ENCODE measurements at places on chromosomes 6 and 20. TPM values are rescaled to one million over a fixed set of nuclear protein-coding genes. Genes with fewer than 3 reads are reported as not detected.
A peak's percentile ranks its signal among the peaks of the same experiment; 100 is the strongest.

Gene PTGIS
- not detected for polyA plus RNA-seq

Gene ATXN1
- 19.2 TPM for polyA plus RNA-seq

Gene GPANK1
- polyA plus RNA-seq, result 23.7 TPM

Gene OPRM1
- polyA plus RNA-seq, result not detected

Gene DEFB112
- polyA plus RNA-seq, result not detected

Gene LRRC1
- 0.38 TPM for polyA plus RNA-seq

Gene CD40
- polyA plus RNA-seq, result 7.2 TPM

Gene TMEM200A
- polyA plus RNA-seq, result 0.40 TPM

Gene FOXC1
- not detected for polyA plus RNA-seq

Gene BPIFB2
- not detected for polyA plus RNA-seq

Gene FAM209B
- polyA plus RNA-seq, result not detected

Gene PHF1
- 72.2 TPM for polyA plus RNA-seq

Gene LY86
- polyA plus RNA-seq, result 1.5 TPM

Gene ARHGAP40
- not detected for polyA plus RNA-seq

- DNase-seq, result no peak
These were observed 277.2 kb upstream of the HSF2 start for GRCh38 chr6:122122202-122122601.

DNA sequence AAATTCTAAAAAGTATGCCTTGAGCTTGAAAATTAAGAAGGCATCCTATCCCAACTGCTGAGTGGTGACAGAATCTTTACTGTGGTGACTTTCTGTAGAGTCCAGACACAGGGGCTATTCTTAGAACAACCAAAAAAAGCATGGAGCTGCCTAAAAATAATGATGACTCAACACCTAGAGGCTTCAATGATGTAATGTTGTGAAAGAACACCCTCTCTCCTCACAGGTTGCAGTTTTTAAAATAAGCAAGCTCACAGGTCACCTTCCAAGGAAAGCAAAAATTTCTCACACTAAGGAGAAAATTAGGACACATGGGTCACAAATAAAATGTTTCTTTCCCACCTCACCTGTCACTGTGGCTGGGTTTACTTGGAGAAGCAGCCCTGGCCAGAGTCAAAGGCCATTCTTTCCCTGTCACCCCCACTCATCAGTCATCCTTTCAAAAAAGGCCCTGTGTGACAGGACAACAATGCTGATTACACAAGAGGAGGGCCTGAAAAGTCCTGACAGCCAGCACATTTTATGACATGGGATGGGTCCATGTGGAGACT is 53.5 kb downstream of the RCAN2 start:
- DNase-seq, result no peak

DNA sequence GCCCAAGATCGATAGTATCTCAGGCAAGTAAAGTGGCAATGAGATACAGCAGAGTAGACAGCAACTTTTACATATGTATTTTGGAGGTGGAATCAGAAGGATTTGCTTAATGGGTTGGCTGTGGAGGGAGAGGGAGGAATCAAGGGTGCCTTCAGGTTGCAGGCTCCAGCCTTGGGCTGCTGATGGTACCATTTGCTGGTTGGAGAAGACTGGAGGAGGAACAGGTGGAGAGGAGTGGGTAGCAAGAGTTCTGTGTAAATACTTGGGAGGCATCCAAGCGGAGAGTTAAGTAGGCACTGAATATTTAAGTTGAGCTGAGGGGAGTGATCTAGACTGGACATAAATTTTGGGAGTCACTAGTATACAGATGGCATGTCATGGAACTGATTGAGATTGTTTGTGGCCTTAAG is 5.2 kb downstream of the BICRAL start:
- no peak for DNase-seq

DNA sequence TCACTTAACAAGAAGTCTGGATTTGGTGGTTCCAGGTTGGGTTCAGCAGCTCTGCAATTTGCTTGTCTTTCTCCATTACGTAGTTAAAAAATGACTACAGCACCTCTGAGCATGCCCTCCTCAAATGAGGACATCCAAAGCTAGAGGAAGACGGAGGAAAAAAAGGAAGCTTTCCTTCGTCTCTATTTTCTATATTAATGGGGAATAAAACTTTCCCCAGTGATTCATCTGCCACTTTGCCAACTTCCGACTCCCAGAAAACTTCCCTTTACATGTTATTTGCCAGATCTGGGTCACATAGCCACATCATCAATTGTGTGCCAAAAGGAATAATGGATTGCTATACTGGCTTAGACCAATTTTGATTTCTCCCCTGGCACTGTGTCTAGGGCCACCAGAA is 69.5 kb downstream of the ZFAND3 start:
- DNase-seq, result no peak

- no peak for DNase-seq
These were observed 62.4 kb downstream of the MAP3K5 start for GRCh38 chr6:136729832-136730231.

GRCh38 chr20:41178904-41179432 is 41.6 kb downstream of the PLCG1 start:
- no peak for DNase-seq

DNA sequence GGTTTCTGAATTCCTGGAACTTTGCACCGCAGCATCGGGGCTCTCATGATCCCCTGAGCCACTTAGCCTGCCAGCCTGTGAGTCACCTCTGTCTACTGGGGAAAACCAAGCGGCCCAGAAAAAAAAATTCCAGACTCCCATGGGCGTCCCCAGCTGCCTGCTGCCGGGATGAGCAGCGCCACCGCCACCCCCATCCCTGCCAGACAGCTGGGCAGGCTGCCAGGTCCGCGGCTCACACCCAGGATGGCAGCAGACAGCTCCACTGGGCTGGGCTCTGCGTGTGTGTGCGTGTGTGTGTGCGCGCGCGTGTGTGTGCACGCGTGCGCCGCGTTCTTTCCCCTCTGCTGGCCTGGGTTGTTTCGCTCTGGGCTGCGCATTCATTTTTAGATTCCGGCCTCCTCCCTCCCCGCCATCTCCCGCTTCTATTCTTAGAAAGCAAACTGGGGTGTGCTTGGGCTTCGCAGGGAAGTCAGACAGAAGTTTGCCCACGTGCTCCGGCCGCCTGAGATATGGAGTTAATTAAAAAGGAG is 38.9 kb upstream of the PMEPA1 start:
- no peak for DNase-seq

DNA sequence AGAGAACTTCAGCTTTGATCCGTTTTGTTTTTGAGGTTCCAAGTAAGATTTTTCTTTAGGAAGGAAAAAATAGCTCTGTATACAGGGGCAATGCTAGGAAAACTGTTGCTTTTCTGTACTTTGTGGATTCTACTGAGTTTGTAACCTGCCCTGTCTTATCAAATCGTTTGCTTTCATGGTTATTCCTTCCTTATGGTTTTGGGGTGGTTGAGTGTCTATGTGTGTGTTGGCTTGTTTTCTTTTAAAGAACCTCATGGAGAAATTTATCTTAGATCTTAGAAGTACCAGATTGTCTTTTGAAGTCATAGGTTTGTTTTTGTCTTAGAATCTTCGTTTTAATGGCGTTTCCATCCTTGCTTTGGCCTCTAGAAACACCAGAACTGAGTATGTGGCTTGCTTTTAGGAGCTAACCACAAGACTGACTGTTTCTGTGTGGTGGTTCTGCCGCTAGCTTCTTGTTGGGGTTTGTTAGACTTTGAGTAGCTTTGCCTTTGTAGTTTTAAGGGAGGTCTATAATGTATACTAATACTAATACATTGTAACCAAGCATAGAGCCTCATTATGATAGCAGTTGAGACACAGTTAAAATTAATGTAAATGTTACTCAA is 86.8 kb downstream of the RPP40 start:
- DNase-seq, result no peak

DNA sequence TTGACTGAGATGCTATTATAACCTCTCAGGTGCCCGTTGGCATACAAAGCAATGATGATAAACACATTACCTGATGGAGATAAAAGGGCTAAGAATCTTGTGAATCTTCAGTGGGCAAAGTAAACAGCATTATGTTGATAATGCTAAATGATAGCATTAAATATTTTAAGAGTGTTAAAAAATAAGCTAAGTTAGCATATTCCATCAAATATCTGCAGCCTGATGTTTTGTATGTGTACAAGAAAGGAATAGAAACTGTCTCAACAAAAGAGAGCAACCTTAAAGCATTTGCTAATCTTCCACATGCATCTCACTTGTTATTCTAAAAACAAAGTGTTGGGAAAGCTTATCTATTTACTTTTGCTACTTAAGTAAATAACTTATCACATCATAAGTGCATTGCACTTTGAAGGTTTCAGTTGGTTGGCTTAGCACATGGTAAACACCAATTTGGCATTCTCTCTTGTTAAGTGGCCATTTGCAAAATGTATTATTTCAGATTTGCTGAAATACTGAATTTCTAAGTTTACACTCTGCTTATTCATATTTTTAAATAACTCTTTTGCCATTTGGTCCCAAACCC is 151.6 kb downstream of the SYNDIG1 start:
- no peak for DNase-seq

- DNase-seq, result no peak
These were observed 31.9 kb downstream of the GINS1 start for GRCh38 chr20:25439328-25439727.

GRCh38 chr6:53432318-53433161 is 83.8 kb upstream of the ELOVL5 start:
- no peak for DNase-seq

- DNase-seq, result no peak
These were observed 40.6 kb upstream of the ECHDC1 start for GRCh38 chr6:127383988-127384387.

GRCh38 chr20:61806995-61807394 is 258.7 kb downstream of the TAF4 start:
- no peak for DNase-seq

- DNase-seq, result no peak
These were observed 31.3 kb upstream of the HEY2 start for GRCh38 chr6:125718109-125718508.

DNA sequence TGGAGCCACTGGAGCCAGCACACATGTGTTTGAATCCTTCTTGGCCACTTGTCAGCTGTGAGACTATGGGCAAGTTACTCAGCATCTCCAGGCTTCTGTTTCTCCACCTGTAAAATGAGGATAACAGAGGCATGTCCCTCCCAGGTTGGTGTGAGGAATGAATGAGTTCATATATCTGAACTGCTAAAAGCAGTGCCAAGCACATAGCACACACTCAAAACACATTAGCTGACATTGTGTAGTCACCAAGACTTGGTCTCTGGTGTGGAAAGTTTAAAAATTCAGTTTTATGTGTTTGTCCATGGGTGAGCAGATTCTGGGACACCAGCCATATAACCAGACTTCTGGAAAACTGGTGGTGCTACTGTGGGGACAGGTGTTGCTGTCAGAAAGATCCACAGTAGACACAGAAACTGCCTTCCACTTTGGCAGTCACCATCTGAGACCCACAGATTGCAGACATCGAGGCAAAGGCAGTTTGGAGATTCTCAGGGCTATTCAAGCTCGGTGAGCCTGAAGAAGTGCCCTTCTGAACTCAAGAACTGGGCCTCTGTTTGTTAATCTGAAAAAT is 115.8 kb downstream of the MRPL14 start:
- DNase-seq, result no peak

- DNase-seq, result no peak
These were observed 10.1 kb downstream of the FIG4 start for GRCh38 chr6:109701221-109701620.

- DNase-seq, result no peak
These were observed 27.2 kb downstream of the CMTR1 start for GRCh38 chr6:37459981-37460800.

DNA sequence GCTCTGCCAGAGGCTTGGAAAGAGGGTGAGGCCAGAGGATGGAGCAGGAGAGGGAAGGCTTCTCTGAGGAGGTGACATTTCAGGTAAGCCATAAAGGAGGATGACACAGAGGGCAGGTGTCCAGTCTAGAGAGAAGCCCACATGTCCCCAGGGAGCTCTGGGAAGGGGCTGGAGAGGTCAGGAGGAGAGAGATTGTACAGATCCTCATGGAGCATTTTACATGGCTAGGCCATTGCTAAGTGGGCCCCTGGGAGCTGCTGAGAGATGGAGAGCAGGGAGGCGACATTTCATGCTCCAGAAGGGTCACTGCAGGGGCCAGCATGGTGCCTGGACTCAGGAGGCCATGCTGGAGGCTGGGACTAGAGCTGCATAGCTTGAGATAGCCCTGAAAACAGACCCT is 124.5 kb downstream of the TOX2 start:
- no peak for DNase-seq

DNA sequence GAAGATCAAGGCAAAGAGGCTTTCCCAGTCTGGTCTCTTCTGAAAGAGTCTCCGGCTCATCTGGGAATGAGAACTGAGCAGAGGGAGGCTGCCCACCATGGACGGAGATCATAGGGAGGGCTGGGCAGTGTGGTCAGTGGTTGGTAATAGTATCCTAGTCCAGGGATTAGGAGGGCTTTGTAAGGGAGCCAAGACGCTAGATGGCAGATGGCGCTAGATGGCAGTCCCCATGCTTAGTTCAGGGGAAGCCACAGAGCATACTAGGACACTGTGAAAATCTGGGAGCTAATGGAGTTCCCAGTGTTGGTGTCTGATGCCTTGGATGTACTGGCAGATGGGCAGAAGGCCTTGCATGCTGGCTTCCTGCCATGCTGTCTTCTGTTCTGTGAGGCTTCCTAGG is 21.7 kb upstream of the DAAM2 start:
- DNase-seq, result no peak

- DNase-seq, result no peak
These were observed 128.8 kb downstream of the PLCB1 start for GRCh38 chr20:8260837-8261251.

DNA sequence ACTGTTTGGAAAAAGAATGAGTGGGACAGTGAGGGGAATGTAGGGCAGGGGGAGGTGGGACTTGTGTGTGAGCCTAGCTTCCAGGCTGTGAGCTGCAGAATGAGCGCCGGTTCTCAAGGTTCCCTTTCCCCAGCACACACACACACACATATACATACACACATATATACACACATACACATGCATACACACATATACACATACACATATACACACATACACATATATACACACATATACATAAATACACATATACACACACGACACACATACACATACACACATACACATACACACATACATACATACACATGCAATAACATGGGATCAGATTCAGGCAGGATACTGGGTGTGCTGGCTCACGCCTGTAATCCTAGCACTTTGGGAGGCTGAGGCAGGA is 66.5 kb downstream of the CNBD2 start:
- DNase-seq, result no peak

DNA sequence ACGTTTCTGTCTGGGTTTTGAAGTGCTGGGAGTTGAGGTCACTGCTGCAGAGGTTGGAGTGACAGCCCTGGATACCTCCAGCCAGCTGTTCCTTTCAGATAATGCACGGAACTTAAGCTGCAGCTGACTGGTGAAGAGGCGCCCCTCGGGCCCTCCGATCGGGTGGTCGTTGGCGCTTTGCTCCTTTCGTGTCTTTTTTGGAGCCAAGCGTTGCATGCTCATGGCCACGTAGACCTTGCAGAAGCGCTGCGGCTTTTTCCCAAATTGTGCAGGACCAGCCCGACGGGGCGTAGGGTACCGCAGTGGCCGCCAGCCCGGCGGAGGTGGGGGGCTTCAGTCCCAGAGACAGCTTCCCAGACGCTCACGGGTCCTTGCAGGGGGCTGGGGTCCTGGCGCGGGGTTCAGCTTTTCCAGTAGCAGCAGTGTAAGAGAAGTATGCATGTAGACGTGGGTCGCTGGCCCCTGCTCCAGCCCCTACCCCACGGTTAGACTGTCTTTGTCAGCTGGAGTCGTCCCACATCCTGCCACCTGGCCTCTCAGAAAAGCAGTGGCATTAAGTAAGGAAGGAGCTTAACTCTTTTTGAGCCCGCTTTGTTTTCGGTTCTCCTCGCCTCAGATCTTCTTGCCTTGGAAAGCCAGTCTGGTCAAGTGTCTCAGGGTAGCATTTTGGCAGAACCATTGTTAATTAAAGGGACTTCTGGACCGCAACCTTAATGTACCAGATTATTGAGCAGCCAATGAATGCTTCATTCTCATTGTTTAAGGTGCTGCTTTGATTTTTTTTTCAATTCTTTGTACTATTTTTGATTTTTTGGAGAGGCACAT is 838 bp downstream of the TNFAIP3 start:
- DNase-seq, result peak; percentile 65

All from CD4-positive, CD25-positive, alpha-beta regulatory T cell (primary cell).